ENCODE measurements at places on chromosomes 2 and 18. TPM values are rescaled to one million over a fixed set of nuclear protein-coding genes. Genes with fewer than 3 reads are reported as not detected.

DNA sequence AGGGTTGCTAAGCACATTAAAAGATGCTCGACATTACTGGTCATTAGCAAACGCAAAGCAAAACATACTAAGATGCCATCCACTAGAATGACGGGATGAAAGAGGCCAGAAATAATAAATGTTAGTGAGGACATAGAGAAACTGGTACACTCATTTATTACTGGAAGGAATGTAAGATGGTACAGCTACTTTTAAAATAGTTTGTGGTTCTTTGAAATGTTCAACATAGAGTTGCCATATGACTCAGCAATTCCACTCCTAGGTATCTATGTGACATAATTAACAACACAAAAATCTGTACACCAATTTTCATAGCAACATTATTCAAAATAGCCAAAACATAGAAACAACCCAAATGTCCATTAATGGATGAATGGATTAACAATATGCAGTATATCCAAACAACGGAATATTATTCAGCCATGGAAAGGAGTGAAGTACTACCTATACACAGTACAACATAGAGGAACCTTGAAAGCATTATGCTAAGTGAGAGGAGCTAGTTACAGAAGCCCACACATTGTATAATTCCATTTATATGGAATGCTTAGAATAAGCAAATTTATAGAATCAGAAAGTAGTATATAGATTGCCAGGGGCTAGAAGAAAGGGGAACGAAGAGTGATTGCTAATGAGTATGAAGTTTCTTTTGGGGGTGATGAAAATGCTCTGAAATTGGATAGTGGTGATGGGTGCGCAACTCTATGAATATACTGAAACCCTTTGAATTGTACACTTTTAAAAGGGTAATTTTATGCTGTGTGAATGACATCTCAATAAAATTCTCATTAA, 61.9 kb upstream of the IL1R1 start:
- DNase-seq: no peak

The CRYGC gene
- total RNA-seq: not detected

- DNase-seq: peak; percentile 86
These were observed at the start of gene DPYSL5 for GRCh38 chr2:26847655-26848335. TSS of gene DPYSL5 (plus strand) at chr2:26848132. CDS start at chr2:26898500, 50,368 bp downstream.

The COL3A1 gene
- 13.2 TPM for total RNA-seq

GRCh38 chr18:26438980-26439379, 109.4 kb downstream of the KCTD1 start:
- no peak for DNase-seq

The PLB1 gene
- not detected for total RNA-seq

The SERPINB10 gene
- total RNA-seq: not detected

The KIAA2012 gene
- 0.07 TPM for total RNA-seq

The ITGA4 gene
- total RNA-seq: 75.6 TPM

DNA sequence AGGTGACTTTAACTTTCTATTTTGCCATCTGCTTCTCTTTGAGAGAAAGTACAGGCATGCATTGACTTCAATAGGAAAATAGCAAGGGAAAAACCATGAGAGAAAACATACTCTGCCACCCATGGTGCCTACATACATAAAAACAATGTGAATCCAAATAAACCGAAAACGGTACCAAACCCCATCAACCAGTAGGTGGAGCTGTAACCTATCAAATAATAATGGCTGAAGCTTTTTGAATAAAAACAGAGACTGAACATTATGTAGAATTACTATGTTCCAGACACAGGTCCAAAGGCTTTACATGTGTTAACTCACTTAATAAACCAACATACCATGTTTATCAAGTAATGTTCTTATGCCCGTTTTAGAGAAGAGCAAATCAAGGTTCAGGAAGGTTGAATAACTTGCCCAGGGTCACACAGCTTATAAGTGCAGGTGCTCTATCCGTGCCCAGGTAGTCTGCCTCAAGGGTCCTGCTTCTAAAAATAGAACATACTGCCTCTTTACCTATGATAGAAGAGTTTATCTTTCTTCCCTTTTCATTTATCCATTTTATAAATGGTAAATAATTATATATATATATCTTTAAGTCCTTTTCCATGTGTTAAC, 293.9 kb upstream of the SYT4 start:
- DNase-seq: peak; percentile 36

The GREB1L gene
- total RNA-seq: 80.5 TPM

The TRIM43B gene
- not detected for total RNA-seq

The STAT1 gene
- 39.9 TPM for total RNA-seq

GRCh38 chr18:74498712-74499627, 2.8 kb downstream of the CNDP2 start:
- DNase-seq: no peak

- DNase-seq: no peak
These were observed 281.1 kb upstream of the NCKAP5 start for GRCh38 chr2:133849341-133849740.

DNA sequence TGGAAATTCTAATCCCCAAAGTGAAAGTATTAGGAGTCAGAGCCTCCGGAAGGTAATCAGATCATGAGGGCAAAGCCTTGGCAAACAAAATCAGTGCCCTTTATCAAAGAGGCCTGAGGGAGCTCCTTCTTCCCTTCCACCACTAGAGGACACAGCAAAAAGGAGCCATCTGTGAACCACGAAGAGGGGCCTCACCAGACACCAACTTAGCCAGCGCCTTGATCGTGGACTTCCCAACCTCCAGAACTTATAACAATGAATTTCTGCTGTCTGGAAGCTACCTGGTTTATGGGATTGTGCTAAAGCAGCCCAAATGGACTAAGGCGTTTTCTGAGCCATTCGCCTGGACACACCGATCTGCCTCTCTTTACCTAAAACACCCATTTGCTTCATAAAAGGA, 133.1 kb downstream of the EIPR1 start:
- DNase-seq: no peak

GRCh38 chr18:31229829-31230228, 67.2 kb upstream of the DSC1 start:
- DNase-seq: no peak

The NEU4 gene
- 0.14 TPM for total RNA-seq

- no peak for DNase-seq
These were observed 44.5 kb downstream of the TMEM131 start for GRCh38 chr2:97951155-97951680.

DNA sequence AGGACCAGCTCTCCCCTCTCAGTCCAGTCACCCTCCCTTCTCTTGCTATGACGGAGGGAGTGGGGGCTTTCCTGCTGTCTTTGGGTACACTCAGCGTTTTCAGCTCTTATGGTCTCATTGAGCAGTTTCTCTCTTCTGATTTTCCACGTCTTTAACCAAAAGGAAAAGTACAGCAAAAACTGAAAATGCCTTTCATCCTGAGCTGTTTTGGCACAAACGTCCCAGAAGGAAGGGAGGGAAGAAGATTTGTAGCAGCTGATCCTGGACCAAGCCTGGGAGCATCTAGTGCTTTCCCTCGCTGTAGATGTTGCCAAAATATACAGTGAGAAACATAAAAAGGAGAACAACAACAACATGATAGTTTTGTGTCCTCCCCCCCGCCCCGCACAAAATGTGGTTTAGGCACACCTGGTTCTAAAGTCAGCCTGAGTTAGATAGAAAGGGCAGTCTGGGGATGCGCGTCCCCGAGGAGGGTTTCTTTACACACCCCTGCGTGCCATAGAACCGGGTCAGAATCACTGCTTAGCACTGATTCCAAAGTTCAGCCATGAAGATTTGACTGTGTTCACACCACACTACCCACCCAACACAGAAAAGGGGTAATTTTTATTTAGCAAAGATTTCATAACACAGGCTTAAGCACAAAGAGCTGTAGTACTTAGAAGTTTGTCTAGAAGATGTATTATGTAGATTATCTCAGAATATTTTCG, 53.4 kb downstream of the SLC40A1 start:
- DNase-seq: no peak

All from neural crest cell (in vitro differentiated cells).